Cardiac fibroblast (primary cell): ENCODE measurements at places on chromosomes 3 and 15.
A peak's percentile ranks its signal among the peaks of the same experiment; 100 is the strongest.

DNA sequence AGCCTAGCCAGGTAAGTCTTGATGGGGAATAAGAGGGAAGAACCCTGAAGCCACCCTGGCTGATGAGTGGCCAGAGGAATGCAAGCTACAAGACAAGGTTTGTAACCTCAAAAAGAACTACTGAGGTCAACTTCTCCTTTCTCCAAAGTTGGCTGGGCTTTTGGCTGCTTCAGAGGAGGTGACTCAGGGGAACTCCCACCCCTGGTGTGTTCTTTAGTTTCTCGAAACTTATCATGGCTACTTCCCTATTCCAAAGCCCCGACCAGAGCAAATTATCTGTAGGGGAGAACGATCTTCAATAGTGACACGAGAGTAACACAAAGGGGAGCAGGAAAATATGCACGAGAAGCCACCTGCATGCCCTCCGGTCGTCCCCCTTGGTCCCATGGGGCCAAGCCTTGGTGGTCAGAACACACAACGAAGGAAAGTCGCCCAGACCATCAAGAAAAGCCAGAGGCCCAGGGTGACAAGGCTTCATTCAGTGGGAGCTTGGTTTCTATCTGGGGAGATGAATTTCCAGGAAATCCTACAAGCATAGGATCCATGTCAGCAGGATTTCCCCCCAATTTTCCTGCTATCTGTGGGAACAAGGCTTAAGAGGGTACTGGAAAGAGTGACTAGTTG is 6.5 kb upstream of the BCL2A1 start:
- peak; percentile 34 for DNase-seq

DNA sequence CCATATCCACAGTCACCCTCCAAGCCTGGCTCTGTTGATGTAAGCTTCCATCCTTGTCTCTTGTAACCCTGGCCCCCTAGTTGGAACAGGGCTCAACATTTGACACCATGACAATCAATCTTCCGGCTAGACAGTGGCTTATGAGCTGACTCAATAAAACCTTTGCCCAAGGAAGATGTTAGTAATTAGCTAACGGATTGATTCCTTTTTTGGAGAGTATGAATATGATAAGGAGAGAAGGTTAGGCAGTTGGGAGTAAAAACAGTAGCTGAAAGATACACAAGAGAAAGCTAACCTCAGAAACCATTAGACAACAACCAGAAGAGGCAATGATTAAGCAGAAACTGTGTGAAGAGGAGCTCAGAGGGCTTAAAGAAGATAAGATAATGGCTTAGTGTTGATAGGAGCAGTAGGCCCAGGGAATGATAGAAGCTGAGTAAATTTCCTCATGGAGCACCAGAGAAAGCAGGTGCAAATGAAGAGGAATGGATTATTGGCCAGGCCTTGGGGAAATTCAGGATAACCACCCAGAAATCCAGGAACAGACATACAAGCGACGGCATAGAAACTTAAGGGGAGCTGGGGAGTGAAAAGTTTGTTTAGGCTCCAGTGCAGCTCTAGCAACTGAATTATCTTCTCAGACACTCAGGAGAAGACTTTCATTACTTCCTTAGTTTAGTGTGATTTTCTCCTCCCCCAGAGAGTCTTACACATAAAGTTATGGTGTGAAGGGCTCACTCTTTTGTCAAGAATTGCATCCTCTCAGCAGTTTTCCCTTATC is 7.8 kb upstream of the RFX7 start:
- DNase-seq = no peak

- DNase-seq = no peak
Measured at GRCh38 chr15:50425219-50425618, 1.0 kb downstream of the USP8 start.

DNA sequence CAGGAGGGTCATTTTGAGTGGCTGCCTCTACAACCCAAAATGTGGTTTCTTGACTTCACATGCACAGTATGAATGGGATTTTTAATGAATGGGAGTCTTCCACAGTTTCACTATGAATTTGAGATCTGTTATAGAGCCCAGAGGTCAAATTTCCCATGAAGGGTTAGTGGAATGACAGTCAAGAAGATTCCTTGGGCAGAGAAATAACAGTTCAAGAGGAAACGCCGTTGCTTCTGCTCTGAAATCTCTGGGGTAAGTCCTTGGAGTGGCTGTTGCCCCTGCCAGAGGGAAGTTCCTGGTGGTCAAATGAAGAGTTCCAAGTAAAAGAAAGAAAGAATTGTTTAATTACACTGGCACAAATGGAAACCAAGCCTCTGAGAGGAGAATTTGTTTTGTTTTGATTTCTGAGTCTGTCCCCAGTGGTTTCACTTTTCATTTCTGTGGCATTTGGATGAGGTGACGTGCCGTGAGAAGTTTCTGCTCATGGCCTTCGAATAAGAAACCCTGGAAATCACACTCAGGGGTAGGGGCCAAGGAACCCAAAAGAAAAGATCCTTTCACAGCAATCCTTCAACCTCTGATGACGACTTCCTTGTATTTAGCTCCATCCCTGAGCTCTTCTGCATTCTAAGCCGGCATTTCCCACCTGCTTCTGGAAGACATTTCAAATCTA is 77.5 kb upstream of the IL12A start:
- no peak for DNase-seq

- DNase-seq = peak; percentile 42
Measured at GRCh38 chr3:114874522-114874971, 272.5 kb downstream of the ZBTB20 start.

GRCh38 chr3:192108820-192109219 is 618.5 kb downstream of the FGF12 start:
- no peak for DNase-seq

DNA sequence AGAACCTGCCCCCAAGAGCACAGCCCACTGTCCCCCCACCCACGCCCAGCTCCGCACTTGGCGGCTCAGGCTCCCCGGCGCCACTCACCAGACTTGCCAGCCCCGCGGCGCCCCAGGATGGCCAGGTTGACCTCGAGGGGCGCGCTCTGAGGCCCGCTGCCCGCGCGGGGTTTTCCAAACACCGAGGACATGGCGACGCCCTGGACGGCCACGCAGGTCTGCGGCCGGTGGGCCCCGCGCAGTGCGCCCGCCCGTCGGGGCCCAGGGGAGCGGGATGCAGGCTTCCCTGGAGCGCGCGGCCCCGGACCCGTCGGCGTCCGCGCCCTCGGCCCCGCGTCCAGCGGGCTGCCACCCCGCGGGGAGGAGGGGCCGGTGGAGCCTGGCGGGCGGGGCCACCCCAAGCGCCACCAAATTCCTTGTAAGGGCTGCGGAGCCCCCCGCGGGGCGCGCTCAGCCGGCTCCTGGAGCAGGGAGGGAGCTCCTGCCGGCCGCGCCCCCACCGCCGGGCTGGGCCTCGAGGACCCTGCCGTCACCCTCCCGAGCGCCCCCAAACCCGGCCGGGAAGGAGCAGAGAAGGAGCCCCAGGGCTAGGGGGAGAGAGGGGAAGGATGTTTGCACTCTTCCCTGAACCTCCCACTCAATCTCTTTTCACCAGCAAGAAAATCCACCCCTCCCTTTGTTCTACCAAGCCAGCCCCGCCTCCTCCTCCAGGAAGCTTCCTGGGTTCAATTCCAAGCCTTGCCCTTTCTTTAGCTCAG is at the start of gene RASL12:
Gene RASL12 (minus strand): TSS at position 347 of the 758 bp plus-strand sequence. CDS start 156 bp downstream, at position 191.
- no peak for DNase-seq

DNA sequence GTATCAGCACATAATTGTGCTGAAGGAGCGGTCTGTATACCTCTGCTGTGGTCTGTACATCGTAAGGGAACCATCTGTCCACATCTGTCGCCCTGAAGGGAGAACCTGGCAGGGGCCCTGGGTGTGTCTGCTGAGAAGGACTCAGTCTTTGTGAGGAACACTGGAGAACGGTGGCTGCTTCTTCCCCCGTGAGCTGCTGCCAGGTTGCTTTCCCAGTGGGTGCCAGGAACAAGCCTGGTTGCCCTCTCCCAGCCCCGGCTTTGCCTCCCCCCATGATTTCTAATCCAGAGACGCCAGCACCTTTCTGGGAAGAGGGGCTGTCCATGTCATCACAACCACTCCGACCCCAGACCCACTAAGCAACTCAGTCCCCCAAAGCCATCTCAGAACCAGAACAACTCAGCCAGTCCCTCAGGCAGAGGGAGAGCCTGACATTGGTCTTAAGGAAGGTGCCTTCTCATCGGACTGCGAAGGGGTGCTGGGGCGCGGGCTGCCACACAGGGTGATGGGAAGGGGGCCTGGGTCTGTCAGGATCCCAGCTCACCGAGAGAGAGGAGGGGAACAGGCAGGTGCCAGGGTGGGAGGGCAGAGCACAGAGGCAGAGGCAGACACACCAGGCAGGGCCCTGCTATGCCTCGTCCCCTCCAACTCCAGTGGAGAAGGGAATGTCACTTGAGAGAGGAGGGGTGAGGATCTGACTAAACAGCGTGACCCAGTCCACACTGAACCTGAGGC is 8.5 kb downstream of the TNK2 start:
- DNase-seq = no peak

DNA sequence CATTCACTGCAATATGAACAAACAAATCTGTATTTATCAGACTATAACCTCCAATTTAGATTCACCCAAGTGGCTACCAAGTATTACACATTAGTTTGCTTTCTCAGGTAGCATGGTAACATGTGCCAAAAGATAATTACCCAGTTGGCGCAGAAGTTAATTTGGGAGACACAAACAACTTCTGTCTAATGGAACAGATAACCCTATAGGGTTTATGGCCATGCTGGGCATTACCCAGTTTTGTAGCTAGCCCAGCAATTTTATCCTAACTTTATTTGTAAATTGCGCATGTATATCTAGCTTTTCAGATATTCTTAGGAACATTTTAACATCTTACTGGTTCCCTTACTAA is 780 bp downstream of the RPL22L1 start:
- peak; percentile 15 for DNase-seq

- no peak for DNase-seq
Measured at GRCh38 chr3:128344052-128344735, 122.5 kb downstream of the DNAJB8 start.

- DNase-seq = no peak
Measured at GRCh38 chr15:31343831-31344230, 17.2 kb downstream of the KLF13 start.

- no peak for DNase-seq
Measured at GRCh38 chr3:29077356-29077755, 203.5 kb upstream of the RBMS3 start.

- DNase-seq = peak; percentile 96
Measured at GRCh38 chr3:153138276-153139210, 23.5 kb upstream of the RAP2B start.

- DNase-seq = peak; percentile 10
Measured at GRCh38 chr3:117735481-117736101, 1026.0 kb downstream of the TUSC7 start.

DNA sequence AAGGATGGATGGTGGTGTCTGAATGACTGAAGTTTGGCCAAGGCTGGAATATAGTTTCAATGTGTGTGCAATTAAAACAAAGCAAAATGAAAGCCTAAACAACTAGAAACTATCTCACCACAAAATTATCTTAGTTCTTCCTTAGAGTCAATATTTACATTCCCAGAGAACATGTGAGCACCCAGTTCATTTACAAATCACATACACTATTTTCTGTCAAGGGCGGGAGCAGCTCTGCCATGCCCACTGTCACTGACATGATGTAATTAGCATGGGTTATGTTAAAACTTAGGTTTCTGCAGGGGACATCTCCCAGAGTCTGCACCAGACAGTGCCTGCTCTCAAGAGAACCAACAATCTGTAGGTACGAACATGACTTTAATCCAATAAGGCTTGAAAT is 65.0 kb downstream of the PDZRN3 start:
- DNase-seq = no peak

GRCh38 chr15:73571346-73571745 is 61.8 kb downstream of the NPTN start:
- DNase-seq = no peak

DNA sequence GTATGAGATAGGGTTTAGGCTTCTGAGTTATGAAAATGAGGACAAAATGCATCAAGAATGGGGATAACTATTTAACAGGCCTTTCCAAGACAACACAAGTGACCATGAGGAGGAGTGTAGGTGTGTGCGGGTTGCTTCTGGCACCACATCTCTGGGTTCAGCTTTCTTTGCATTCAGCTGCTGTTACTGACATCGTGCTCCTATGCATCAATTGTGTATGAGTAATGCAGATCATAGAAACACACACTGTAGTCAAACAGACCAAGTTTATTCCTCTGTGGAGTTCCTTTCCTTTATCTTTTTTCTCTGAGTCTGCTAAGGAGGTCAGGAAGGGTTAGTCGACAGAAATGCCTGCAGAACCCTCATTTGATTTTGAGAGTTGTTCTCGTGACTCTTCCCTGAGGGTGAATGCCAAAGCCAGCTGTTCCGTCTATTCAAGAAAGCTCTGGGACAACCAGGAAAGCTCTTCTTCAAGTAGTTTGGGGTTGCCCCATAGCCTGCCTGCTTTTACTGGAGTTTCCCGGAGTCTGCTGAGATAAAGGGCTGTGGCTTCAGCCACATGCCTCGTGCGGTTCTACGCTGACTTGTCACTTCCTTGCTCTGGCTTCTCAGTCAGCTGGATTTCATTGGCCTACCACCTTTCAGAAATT is 136.7 kb upstream of the TLE3 start:
- DNase-seq = peak; percentile 56

DNA sequence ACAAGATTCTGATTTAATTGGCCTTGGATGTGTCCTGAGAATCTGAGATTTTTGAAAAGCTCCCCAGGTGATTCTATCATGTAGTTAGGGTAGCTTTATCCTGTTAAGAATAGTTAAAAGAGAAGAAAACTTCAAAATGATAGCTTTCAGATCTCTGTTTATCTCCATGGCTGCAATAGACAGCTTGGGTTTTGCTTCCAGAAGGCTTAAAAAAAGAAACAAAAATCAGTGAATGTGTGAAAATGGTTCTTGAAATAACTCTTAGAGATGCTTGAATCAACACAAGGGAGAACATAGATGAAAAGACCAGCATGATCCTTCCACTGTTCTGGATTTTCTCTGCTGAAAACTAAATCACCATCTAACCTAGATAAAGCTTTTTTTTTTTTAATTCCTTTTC is 60.8 kb upstream of the TMC3 start:
- DNase-seq = no peak

- DNase-seq = peak; percentile 96
Measured at GRCh38 chr15:74209997-74210671, 7.5 kb upstream of the STRA6 start.

DNA sequence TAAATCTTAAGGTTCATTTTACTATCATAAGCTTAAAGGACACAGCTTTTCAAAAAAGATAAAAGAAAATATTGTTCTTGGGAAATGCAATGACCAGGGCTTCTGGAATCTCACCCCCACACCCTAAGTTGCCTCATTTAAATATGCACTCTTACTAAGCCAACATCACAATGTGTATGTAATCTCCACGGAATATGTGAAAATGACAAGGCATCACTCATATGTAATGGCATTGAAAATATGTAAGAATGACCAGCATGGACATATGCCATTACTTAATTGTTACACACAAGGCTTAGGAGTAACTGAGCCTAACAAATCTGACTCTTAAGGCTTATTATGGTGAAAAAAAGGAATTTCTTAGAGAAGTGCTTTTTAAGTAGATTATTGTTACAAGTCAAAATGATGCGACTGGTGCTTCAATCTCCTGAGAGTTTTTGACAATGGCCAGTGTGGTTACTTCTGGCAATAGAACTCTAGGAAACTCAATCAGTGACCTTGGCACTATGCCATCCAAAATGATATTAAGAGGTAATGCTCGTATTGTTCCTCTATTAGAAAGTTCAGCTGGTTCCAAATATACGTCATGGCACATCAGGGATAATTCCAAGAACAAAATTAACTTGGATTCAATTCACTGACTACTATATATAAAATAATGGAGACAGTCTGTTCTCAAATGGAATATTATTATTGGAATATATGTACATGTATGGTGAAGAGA is 290.0 kb upstream of the PLSCR5 start:
- DNase-seq = peak; percentile 2

GRCh38 chr3:42544492-42545283 is 37.1 kb downstream of the SEC22C start:
- DNase-seq = peak; percentile 10
